ENCODE measurements at places on chromosomes 5 and 9.

- DNase-seq: no peak
Observed at GRCh38 chr5:124401476-124402143, 344.8 kb downstream of the ZNF608 start.

DNA sequence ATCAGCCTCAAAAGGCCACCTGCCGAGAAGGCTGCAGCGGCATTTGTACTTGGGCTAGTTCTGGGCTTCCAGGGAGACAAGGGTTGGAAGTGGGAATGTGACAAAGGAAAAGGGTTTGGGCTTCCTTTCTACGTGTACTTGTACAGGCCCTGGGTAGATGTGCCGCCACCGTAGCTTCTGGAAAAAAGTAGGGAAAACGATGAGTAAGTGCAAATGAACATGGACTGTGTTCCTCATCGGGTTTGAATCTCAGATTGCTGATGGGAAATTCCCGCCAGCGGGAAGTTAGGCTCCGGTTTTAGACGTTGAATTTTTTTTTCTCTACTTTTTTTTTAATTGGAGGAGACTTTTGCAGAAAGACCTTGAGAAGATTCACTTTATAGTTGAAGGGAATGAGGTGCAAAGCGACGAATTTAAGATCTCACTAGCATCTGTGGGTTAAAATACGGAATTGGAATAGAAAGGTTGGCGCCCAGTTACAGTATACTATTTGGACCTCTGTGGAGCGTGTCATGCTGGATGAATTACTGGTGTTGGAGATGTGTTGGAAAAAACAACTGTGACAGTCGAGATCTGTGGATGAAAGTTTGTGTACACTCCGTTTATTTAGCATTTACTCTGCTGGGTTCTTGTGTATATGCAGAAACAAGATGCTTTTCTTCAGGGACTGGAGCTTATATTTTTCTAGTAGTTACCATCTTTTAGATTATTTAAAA lies 1.2 kb downstream of the G3BP1 start:
- peak; percentile 25 for DNase-seq

DNA sequence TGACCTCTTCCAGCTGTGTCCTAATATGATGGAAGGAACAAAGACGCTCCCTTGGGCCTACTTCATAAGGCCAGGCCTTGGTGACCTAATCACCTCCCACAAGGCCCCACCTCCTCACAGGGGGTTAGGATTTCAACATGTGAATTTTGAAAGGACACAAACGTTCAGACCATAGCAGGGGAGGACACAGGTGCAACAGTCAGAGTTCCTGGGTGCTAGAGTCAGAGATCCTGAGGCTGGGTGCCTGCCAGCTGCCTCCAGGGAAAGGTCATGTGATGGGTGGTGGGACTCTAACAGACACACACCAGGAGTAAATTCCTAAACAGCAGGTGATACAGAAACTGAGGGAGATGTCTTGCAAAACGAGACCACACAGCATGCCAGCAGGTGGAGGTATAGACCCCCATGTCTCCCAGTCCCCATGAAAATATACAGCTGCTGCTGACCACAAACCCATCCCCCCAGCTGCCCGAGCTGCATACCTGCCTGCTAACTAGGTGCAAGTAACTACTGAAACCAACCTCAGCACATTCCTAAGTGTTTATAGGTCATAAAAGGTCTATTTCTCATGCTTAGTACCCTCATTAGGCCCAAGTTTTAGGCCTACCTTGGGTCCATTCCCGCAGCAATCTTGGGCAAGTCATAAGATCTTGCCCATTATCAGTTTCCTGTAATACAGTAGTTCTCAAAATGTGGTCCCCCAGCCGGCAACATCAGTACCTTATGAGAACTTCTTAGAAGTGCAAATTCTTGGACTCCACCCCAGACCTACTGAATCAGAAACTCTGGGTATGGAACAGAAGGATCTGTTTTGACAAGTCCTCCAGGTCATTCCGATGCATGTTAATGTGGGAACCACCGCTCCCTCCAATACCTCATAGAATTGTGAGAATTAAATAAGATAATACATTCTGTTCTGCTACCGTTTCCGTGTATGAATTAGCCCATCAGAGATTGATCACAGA lies 245.3 kb downstream of the ENC1 start:
- peak; percentile 88 for DNase-seq

DNA sequence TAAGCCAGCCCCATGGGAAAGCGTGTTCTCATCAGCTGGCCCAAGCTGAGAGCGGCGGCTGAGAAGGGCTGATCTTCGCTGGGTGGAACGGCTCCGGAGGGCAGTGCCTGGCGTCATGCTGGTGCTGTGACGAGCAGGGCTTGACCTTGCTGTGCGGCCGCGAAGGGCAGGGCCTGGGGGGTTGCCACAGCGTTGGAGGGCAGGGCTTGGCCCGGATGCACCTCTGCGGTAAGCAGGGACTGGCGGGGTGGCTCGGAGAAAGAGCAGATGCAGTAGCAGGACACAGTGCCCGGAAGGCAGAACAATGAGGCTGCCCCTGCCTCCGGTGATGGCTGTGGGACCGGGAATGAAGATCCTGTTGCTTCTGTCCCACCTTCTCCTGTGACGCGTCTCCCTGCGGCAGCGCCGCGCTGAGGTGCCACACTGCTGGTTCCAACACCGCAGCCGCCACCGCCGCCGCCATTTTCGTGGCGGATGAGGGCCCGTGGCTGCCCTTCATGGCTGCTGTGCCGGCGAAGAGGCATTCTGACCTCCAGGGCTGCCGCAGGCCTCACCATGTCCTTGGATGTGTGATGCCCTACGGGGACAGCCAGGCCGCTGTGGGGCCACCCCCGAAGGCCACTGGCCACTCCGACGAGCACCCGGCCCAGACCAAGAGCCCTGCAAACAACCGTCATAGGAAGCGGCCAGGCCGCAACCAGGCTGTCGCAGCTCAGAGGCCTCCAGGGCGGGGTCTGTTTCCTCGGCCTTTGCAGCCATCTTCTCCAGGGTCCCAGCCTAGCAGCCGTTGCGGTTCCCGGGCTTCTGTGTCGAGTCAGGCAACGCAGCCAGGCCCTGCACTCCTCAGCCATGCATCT lies 890.5 kb upstream of the CTNND2 start:
- DNase-seq: no peak

- no peak for DNase-seq
Observed at GRCh38 chr5:17396247-17396646, 101.8 kb upstream of the TAF11L2 start.

DNA sequence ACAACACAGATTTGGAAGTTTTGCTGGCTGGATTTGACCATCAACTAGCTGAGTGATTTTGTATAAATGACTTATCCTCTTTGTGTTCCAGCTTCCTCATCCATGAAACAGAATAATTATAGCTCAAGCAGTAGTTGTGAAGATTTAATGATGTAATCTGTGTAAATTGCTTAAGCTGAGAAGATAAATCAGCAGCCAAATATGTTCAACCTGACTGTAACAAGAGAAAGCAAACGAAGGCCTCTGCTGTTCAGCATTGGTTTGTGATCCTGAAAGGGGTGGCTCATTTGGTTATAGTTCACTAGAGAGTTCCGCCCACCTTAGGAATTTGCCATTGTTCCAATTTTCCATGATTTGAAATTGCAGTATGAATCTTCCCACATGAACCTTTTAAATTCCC lies 75.7 kb upstream of the CCDC112 start:
- DNase-seq: no peak

DNA sequence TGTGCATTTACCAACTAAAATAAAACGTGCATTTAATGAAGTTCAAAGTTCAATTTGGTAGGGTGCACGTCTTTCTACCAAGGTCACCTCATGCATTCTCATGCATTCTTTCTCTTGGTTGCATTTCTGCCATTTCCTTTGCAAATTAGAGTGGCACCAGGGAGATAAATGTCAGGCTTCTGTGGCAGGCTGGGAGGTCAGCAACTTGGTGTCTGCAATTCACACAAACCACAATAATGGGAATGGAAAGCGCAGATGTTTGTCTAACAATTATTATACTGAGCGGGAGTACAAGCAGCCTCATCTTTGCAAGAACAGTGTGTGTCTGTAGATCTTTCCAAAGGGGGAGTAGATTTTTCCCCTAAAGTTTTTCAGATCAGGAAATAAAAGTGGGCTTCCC lies 411.7 kb downstream of the DMRT2 start:
- DNase-seq: no peak

DNA sequence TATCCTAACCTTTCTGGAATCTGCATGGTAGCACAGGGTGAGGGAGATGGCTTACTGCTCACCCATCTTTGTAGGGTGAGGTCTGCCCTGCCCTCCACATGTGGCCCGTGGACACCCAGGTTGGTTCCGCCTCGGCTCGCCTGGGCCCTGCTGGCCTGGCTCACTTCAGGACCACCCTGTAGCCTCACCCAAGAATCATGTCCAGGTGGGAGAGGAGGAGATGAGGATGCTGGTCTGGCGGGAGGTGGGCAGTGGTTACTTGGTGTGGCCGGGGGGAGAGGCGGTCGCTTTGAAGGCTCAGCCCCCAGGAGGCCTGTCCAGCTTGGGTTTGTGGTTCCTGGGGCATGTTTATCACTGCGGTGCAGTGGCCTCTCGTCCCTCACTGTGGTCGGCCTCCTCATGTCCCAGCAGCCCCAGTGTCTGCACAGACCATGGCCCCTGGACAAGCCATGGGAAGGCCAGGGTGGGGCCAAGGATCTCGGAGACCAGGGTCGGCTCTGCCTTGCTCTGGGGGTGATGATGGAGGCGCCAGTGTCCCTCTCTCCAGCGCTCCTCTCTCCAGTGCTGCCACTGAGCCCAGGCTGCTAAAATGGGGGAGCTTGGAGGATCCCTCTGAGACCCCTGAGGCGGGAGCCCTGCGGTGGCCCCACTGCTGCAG lies 4.6 kb downstream of the OBP2B start:
- DNase-seq: no peak

- DNase-seq: no peak
Observed at GRCh38 chr9:133750982-133751649, 13.0 kb upstream of the SARDH start.

- peak; percentile 62 for DNase-seq
Observed at GRCh38 chr5:157761690-157762621, 18.4 kb downstream of the LSM11 start.

DNA sequence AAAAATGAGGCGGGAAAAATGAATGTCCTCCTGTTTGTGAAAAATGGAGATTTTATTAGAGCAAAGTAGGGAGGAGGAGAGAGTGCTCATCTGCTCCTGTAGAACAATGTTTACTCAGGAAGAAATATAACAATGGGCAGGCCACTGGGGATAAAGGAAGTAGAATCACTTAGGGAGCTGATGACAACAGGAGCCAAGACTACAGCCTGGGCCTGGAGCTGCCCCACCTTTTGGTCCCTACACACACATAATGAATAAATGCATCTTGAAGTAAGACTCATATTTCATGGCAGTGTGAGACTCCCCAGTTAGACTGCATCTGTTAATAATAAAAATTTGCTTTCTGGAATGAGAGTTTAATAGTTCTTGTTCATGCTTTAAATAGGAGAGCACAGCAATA lies 1939.8 kb downstream of the EFNA5 start:
- DNase-seq: no peak

- peak; percentile 44 for DNase-seq
Observed at GRCh38 chr9:121902461-121903135, 190.5 kb downstream of the TTLL11 start.

GRCh38 chr5:37668524-37669047 lies 171.3 kb downstream of the GDNF start:
- DNase-seq: peak; percentile 73

GRCh38 chr5:175444060-175444904 lies at the start of gene DRD1:
Gene DRD1, minus strand, starts transcription at chr5:175444182. Its CDS starts 1,083 bp downstream, at chr5:175443099.
- DNase-seq: peak; percentile 79

- no peak for DNase-seq
Observed at GRCh38 chr5:78855026-78855425, 130.1 kb downstream of the ARSB start.

- DNase-seq: no peak
Observed at GRCh38 chr9:37286530-37287175, 135.8 kb upstream of the GRHPR start.

- no peak for DNase-seq
Observed at GRCh38 chr5:72790186-72790585, 26.3 kb upstream of the TNPO1 start.

- no peak for DNase-seq
Observed at GRCh38 chr5:18740301-18740700, 1106.0 kb downstream of the TAF11L14 start.

- no peak for DNase-seq
Observed at GRCh38 chr9:120801441-120801840, 8.2 kb upstream of the FBXW2 start.

DNA sequence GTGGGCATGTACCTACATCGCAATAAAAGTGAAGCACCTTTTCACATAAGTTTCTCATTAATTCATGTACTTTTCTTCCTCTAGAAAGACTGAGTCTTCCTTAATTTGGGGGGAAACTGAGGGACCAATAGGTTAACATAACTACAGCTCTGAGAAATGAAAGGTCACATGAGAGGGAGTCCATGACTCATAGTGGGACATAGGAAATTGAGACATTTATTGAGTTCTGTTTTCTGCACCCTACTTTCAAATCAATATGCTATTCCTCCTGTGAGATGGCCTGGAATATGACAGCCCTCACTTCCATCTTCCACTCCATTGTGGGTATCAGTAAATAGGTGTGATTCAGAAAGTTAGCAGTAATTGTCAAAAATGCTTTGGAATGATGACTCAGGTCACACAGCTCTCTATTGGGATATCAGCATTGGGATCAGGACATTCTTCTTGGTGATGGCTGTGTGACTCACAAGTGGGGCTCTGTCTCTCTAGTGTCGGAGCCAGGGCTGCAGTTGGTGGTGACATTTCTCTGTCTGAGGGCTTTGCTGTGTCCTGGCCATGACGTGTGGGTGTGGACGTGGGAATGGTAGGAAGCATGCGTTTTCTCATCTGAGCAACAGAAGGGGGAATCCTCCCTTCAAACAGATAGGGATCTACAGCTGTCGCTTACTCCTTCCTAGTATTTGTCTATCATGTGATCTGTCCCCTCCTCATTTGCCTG lies 125.0 kb downstream of the TRIO start:
- peak; percentile 71 for DNase-seq

GRCh38 chr5:56596155-56596554 lies 219.2 kb upstream of the MAP3K1 start:
- no peak for DNase-seq

DNA sequence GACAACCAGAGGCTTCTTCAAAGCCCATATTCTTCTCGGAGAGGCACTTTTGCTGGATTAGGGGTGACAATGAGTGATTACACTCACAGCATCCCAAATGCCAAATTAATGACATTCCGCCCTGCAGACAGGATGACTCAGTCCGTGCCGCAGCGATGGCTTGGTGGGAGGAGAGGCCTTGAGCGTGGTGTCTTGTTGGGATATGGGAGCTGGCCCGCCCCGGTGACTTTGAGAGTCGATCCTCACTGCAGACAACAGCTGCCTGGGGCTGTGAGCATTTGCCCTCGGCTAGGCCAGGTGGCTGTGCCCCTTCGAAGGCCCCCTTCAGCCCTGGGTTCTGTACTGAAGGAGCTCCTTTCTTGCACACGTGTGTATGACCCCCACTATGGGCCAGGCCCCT lies 29.8 kb downstream of the OLFM1 start:
- DNase-seq: no peak

- DNase-seq: no peak
Observed at GRCh38 chr5:173883347-173883924, 4.7 kb upstream of the CPEB4 start.

GRCh38 chr5:97078958-97079743 lies 63.3 kb downstream of the LIX1 start:
- DNase-seq: no peak

All from Calu3 (cell line).